ENCODE measurements at places on chromosomes 4 and X.

DNA sequence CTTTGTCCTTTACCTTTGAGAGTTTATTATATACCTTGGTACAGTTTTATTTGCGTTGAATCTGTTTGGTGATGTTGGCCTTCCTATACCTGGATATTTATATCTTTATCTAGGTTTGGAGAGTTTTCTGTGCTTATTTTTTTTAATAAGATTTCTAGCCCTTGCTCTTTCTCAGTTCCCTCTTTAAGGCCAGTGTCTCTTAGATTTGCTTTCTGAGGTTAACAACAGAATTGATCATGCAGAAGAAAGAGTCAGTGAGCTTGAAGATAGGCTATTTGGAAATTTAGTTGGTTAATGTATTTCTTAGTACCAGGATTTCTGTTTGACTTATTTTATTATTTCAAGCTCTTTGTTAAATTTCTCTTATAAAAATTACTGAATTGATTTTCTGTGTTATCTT, 12.7 kb upstream of the TAF7L start:
- DNase-seq: no peak

- DNase-seq: no peak
Observed at GRCh38 chr4:105469736-105470135, 4.1 kb downstream of the PPA2 start.

- no peak for DNase-seq
Observed at GRCh38 chr4:186693159-186693815, 30.4 kb downstream of the FAT1 start.

GRCh38 chr4:1029529-1029928, 18.1 kb downstream of the FGFRL1 start:
- no peak for DNase-seq

DNA sequence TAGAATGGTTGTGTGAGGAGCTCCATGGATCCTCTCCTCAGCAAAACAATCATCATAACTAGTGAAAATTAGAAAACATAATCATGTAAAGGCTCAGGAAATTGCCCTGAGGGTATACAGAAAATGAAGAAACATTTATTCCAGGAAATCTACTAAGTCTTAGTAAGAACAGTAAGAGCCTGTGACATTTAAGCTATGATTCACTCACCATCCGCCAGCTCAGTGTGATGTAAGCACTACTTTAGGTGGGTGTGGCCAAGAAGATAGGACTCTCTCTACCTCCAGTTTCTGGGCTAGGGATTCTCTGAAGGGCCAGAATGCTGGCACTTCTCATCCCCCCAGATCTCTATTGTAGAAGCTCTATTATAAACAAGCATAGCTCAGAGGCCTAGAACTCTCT, 147.5 kb downstream of the DLG3 start:
- DNase-seq: no peak

DNA sequence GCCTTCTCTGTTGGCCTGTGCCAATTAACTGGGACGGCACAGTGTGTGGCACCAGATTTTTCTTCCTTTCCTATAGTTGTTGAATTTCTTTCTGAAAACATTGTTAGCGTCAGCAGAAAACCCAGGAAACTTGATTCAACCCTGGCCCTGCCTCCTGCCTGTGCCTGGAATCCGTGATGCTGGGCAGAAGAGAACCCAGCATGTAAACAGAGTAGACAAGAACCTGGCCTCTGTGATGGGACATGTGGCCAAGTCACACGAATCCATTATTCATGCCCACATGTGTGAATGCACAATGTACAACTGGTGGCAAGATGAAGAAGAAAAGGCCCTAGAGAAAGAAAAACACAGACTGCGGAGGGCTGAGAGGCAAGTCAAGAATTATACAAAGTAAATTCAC, 111.4 kb downstream of the EFHC2 start:
- no peak for DNase-seq

DNA sequence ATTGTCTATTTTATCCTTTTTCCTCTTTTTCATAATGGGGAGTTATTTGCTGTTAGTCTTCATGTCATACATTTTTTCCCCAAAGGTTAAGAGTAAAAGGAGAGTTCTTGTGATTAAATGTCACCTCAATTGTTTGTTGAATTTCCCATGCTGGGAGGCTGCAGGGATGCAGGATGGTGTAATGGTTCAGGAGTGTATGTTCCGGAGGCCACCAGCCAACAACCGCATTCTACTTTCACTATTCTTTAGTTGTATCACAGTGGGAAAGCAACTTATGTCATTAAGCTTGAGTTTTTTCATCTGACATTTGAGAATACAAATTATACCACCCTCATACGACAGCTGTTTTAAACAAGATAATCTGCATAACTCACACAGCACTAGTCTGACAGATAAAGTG, 15.4 kb downstream of the AFP start:
- no peak for DNase-seq

DNA sequence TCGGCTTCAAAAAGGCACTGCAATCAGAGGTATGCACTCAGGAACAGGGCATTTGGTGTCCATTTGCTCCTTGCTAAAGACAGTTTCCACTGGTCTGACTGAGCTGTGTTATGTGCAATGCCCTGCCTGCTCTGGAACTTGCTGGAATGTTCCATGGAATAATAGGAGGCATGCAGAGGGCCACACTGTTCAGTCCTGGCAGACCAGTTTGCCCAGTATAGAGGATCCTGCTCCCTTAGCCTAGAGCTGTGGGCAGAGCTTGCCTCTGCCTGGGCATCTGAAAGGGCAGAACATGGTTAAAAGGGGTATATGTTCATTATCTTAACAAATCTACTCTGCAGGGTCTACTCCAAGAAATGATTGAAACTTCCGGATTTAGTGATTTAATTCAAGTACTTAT, 27.8 kb upstream of the CD99L2 start:
- no peak for DNase-seq

GRCh38 chr4:125389713-125390112, 75.0 kb downstream of the FAT4 start:
- DNase-seq: no peak

DNA sequence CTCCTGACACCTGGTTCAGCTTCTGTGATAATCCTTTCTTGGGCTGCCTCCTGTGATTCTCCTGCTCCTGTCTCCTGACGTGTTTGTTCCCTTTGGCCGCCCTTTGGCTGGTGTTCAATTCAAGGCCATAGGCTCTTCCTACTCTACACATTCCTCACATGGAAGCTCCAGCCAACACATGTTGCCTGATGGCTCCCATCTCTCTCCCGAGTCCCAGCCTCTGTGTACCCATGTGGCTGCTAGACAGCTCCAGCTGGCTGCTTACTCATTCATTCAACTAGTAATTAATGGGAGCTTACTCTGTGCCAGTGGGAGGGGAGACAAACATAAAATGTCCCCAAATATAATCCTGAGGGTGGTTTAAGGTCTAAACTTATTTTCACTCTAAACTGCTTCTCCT, 9.2 kb upstream of the MED28 start:
- DNase-seq: no peak

DNA sequence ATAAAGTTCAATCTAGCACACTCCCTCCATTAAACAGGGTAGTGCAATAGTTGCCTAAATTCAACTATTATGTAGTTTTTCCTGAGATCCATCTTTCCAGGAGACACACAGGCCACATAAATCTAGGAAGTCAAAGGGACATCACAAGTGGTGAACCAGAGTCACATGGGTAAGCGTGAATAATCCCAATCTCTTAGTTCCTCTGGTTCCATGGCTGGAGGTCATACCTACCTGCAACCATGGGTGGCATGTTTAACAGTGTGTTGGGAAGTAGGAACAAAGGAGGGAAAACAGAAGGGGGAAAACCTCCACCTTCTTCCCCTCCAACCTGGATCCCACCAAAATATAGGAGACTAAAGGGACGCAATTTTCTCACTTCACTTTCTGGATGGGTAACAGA, 2651.6 kb downstream of the ARAP2 start:
- no peak for DNase-seq

DNA sequence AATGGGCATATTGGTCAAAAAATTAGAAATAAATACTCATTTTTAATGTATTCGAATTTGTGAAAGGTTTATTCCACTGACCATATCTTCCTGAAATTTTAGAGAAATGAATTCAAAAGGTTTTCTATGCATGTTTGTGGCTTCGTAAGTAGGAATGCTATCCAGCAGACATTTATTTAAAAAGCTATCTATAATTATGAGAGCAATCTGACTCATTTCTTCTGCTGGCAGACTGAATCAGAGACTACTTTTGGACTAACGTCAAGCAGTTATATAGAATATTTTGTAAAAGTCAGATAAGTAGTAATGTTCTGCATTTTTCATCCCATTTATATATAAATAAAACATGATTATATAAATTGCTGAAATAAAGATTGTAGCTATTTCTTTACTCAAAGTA, 125.0 kb downstream of the SPCS3 start:
- DNase-seq: no peak

- DNase-seq: peak; percentile 75
Observed at GRCh38 chr4:183256756-183257385, 63.2 kb downstream of the CLDN22 start.

GRCh38 chr4:151409470-151410313, 716 bp downstream of the FHIP1A start:
- DNase-seq: peak; percentile 67

GRCh38 chr4:65461781-65462180, 208.5 kb downstream of the EPHA5 start:
- DNase-seq: no peak

DNA sequence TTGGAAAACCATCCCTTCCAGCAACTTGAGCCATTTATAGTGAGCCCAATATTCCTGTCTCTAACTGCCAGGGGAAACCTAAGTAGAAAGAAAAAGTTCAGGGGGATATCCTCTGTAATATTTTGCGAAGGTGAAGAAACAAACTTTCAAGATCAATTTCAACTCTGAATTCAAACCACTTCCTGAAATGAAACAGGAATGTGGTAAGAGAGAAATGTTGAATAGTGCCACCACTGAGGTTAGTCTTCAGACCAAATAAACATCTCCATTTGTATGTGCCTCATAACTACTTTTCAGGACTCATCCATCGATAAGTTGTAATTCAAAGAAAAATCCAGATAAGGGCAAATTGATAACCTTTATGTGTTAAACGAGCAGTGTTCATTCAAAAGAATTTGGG, 128.7 kb downstream of the GABRB1 start:
- DNase-seq: no peak

DNA sequence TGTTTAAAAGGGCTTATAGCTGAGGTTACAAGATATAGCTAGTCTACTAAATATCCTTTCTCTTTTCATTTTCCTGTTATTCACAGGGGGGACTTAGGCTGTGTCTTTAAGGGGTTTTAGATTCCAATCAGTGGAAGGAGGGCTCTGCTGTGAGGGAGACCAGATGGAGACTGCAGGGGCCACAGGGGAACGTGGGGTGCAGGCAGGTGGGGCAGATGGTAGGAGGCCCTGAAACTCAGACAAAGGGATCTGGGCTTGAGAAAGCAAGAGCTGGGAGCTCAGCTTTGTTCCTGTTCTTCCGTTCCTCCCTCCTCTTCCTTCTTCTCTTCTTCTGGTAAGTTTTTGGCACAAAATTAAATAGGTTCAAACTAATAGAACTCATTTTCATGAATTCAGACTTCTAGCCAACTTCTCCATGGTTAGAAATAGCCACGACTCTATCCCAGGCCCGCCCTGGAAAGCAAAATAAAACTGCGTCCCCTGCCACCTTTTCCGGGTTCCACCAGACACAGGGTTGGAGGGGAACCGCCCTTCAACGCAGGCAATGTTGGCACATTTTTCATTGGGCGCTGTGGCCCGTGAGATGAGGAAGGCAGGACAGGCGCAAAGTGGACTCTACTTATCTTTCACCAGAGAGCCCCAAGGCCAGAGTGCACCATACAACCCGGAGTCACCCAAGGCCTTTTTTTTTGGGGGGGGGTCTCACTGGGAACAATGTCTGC, 3.5 kb upstream of the TMSB4X start:
- peak; percentile 75 for DNase-seq

- DNase-seq: no peak
Observed at GRCh38 chr4:41389356-41389755, 132.6 kb downstream of the UCHL1 start.

DNA sequence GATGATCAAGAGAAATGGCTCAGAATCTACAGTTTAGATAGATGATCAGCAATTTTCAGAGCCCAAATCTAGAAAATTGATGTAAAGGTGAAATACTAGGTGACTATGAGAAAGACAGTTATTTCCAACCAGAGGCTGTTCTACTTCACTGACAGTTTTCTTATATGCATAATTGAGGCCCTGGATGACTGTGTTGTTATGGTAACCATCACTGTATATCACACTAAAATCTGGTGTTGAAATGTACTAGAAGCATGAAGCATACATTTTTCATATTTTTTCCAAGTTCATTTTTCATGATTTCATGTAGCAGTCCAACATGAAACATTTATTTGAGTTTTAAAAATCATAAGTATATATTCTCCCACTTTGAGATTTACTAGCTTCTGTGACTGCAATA, 87.4 kb downstream of the ATXN3L start:
- no peak for DNase-seq

DNA sequence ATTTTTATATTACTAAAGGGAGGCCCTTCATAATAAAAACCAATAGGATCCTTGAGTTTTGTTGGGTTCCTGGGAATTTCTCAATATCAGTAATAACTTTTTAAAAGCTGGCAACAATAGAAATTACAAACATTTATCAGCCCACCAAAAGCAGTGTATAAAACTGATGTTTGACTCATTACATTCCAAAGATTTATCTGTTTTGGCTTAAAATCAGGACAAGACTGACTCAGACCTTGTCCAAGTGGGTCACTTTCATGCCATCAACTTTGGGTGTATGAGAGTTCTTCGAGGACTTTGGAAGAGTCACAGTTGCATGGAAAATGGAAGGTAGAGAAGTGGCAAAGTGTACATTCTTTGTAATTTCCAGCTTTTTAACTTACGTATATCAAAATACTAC, 102.8 kb downstream of the FRMPD4 start:
- no peak for DNase-seq

DNA sequence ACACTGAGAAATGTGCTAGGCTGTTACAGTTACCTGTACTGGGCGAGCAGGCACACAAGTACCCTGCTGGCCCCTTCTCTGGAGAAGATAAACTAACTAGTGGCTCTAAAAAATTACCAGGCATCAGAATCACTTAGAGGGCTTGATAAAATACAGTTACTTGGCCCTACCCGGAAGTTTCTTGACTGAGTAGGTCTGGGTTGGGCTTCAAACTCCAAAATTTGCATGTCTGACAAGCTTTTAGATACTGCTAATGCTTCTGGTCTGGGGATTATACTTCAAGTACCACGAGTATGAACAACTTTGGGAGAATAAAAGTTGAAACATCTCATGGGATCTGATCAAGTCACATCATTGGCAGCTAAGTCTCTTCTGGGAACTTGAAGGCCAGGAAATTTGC, 30.8 kb downstream of the CEP135 start:
- DNase-seq: no peak

GRCh38 chrX:13699183-13699826, 10.4 kb downstream of the RAB9A start:
- DNase-seq: no peak
